Kidney epithelial cell (primary cell): ENCODE measurements at places on chromosomes 5 and 9. TPM values are rescaled to one million over a fixed set of nuclear protein-coding genes. Genes with fewer than 3 reads are reported as not detected.
A peak's percentile ranks its signal among the peaks of the same experiment; 100 is the strongest.

- DNase-seq: no peak
Measured at GRCh38 chr9:88529496-88529895, 5.5 kb upstream of the NXNL2 start.

DNA sequence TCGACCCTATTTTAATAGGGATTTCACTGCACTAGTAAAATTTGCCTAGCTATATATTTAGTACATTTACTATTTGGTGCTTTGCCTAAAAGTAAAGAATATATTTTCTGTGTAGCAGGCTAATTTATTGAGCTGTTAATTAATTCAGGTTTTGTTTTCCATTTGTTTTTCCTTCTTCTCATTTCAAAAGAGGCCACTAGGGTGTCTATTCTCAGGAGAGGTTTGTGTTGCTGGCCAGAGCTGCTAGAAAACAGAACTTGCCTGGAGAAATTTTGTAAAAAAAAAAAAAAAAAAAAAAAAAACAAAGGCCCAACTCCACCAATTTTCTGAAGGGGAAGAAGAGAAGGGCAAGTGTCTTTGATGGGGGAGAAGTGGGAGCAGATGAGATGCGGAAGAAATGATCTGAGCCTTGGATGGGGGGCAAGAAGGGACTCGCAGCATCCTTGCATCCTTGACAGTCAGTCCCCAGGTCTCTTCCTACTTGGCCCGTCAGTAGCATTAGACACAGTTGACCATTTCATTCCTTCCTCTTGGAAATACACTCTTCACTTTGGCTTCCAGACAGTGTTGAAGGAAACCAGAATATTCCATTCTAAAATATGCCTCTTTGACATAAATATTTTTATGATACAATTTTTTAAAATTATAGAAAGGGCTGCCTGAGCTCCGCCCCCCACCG, 318.5 kb downstream of the TRPM3 start:
- no peak for DNase-seq

Gene FCN2
- not detected in 2 replicates for total RNA-seq

DNA sequence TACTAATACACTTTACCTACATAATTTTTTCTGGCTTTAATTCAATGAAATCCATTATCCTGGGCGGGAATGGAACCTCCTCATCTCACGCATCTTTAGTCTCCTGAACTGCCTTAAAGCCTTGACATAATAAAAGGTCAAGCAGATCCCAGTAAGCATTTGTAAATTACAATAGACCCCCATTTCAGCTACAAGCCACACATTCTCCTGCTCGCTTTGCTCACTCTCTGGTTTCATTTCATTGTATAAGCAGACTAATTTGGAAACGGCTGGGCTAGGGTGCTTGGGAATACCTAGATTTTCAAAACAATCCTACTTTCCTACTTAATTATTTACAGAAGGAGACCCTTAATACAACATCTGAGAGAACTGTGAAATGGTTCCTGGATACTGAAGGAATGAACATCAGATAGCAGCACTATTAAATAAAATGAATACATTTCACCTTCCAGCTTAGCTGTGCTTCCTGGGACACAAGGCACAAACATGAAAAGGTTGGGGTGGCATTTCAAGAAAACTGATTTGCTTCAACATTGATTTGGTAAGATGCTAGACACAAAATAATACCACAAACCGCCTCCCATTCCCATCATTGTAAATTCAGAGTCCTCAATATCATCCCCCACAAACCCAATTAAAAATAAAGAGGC, 1.5 kb downstream of the JAKMIP2 start:
- no peak for DNase-seq

Gene SURF6
- 17.4 and 30.8 TPM in 2 replicates for total RNA-seq

DNA sequence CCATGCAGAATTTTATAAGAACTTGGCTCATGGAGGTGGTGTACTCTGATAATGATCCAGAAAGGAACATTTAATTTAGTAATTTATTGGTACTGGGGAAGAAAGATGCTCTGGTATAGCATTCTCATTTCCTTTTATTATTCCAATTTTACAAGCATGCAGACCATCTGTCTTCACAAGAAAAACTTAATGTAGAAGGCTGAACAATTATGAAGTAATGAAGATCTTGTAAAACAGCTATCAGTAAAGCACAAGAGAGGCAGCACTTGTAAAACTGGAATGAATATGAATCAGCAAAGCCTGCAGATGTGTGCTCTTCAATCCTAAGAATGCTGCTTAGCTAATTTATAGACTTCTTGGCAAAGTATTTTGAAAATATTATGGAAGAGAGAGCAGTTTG, 300.0 kb downstream of the YTHDC2 start:
- no peak for DNase-seq

DNA sequence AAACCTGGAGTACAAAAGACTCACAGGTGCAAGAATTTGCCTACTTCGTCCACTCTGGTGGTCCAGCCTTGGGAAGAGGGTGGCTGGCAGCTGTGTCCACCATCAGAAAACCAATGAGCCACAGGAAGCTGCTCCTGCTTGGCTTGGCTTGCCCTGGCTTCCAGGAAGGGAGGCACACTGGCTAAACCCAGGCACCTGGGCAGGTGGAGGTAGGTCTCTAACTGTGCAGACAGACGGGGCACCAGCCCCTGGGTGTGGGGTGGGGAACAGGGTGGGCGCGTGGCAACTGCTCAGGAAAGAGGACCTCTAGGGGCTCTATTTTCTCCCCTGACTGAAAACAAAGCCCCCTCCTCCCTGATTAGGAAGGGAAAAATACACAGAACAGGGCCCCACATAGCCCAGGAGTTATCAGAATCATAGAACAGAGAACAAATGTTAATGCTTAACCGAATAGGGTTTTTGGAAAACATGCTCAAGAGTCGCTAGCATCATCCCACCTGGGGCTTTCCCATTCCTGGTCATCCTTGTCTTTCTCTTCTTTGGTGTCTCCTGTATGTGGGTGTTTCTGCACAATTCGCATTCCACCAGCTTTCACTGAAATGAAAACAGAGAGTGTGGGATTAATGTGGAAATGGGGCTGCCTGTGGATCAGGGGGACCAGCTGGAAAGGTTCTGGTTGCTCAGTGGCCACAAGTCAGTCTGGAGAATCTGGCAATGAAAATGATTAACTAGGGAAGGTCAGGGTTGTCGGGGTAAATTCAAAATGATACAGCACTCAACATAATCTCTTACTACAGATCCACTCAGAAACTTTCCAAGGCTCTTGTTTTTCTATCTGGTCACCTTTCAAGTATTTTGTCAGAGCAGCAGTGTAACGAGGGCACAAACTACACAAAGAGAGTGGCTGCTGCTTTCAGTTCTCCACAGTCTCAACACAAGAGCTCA, 13.1 kb downstream of the DAP start:
- peak; percentile 29 for DNase-seq

DNA sequence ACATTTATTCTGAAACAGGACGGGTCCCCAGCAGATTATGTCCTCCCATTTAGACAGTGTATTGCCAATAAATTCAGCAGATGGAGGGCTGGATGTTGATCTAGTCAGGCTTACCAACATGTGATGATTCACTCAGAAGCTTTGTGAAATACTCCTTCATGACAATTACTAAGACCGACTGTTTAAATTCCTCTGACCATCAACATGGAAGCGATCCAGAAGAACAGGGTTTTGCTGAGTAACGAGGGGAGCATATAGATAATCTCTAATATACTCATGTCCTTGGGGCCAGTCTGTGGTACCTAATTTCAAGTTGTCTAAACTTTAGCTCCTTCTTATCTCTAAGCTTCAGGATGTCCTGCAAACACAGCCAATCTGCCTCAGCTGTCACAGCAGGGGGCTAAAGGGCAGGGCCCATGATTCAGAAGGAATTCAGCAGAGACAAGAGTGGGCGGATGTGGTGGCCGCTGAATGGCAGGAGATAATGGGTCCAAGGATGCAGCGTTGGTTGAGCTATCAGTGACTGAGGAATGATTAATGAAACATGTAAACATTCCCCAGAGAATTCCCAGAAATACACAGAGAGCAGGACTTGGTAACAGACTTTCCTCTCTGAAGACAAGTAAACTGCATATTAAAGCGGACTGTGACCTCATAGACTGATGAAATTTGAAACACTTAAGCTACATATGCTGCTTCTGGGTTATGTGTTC, 109.4 kb downstream of the ANKRD55 start:
- peak; percentile 93 for DNase-seq

- DNase-seq: peak; percentile 29
Measured at GRCh38 chr9:73023025-73023541, 70.2 kb upstream of the ALDH1A1 start.

Gene SPATA31D3
- total RNA-seq: not detected in 2 replicates

- DNase-seq: no peak
Measured at GRCh38 chr9:77018058-77018968, 1.1 kb upstream of the FOXB2 start.

GRCh38 chr9:119273325-119273904, 95.8 kb downstream of the BRINP1 start:
- no peak for DNase-seq

DNA sequence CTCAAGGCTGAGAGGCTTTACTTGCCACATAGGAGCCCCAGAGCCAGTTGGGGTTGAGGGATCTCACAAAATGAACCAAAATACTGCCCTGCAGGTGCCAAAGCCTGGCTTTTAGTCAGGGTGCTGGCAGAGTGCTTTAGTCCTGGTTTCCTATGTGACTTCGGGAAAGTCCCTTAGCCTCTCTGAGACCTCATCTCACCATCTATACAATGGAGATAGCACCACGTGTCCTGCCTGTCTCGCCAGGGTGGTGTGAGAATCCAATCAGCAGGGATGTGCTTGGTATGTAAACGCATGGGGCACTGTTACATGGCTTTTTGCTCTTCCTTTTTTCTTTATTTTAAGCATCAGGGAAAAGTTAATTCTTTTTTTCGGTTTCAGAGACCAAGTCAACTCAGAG, 68.3 kb downstream of the SHB start:
- no peak for DNase-seq

DNA sequence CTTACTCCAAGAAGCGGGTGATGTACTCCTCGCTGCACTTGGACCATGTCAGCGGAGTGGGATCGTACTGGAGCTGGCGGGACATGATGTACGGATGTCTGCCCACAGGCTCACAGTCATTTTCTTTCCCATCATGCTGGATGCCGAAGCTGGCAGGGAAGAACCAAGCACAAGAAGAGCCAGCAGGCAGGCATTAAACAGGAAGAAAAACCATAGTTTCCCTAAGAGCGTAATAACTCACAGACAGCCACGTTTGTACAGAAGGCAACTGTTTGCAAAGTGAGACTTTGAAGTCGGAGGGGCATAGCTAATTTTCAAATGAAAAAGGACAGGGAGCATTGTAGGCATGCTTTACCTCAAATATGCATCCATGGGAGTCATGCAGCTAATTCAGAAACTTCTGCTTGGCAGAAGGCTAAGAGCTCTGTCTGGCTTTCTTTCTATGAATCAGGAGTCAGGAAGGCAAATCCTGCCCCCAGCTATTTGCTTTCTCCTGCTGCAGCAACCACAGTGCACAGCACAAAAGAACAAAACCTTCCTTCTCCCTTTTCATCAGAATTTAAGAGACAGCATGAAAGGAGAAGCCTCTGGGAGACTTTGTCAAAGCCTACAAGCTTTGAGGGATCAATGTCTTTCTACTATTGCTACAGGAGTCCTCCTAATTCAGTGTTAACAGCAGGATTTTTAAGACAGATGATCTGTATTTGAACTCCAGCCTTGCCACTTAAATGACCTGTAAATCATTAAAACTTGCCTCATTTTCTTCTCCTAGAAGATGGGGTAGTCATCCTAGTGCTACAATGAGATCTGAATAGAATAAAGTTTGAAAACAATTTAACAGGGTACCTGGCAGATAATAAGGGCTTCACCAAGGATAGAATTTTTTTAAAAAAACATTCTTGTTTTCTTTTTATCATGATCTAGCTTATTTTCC, 209.1 kb downstream of the TARS1 start:
- peak; percentile 61 for DNase-seq

Gene NUTM2G
- not detected in 2 replicates for total RNA-seq

DNA sequence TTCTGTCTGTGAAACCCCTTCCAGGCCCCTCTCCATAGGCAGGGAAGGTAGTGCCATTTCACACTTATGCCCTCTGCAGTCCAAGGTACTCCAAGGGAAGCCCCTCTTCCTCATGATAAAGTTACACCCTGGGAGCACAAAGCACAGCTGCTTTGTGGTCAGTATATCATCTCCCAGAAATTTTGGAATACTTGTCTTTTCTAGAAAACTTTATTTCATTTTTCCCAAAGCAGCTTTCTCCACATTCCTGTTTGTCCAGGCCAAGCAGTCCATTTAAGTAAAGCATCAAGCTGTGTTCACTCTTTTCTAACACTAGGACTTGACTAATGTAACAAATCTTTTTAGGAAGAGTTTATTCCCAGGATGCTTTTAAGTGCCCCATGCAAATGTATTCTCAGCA, 371.8 kb upstream of the RGMB start:
- DNase-seq: no peak

Gene CAAP1
- 26.3 and 33.4 TPM in 2 replicates for total RNA-seq

DNA sequence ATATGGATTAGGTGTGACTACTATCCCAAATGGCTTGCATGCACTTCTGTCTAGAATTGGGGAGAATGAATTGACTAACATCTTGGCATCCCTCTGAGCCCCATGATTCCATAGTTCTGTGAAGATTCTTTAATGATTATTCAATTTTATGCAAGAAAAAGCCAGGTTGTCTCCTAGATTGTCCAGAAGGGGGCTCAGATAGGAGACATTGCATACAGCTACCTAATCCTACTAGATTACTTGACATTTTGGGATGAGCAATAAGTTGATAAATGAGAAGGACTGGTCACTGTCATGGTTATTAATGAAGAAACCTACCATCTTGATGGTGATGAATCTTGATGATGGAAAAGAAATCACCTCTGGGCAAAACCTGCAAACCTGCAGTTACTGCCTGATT, 117.0 kb downstream of the CARTPT start:
- DNase-seq: no peak

DNA sequence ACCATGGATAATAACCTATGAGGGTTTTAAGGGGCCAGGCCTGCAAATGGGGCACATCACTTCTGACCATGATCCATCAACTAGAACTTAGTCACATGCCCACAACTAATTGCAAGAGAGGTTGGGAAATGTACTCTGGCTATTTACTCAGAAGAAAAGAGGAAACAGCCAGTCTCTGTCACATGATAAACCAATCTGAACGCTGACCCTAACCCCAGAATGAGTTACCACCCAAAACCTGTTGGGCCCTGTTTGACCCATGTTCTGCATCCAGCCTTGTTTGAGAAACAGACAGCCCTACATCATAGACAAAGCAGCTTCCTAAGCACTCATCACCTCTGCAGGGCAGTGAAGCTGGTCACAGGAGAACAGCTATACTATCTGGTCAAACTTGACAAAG, 5.8 kb downstream of the MACROH2A1 start:
- DNase-seq: no peak

Gene GHR
- 0.63 and 1.2 TPM in 2 replicates for total RNA-seq

DNA sequence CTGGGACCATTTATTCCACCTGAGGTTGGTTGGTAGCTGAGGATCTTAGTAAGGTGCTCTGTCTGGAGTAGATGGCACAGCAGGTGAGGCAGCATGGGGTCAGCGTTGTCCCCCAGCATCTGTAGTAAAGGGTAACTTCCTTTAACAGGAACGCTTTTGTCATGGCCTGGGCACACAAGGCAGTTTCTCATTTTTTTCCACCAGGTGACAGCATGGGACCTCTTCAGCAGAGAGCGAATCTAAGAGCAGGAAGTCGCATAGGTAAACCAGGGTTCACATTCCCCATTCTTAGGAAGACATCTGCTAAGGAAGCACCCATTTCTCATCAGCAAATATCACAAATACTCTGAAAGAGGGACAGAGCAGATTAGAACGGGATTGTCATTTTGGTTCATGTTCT, 56.5 kb downstream of the GPR107 start:
- no peak for DNase-seq

Gene CYSRT1
- 2.1 and 3.8 TPM in 2 replicates for total RNA-seq

- DNase-seq: no peak
Measured at GRCh38 chr5:116613445-116613844, 38.8 kb upstream of the SEMA6A start.

Gene N4BP3
- total RNA-seq: 6.0 and 6.8 TPM in 2 replicates
